NCI-H1105 (cell line): ENCODE measurements at places on chromosomes 11 and 22.
A peak's percentile ranks its signal among the peaks of the same experiment; 100 is the strongest.

DNA sequence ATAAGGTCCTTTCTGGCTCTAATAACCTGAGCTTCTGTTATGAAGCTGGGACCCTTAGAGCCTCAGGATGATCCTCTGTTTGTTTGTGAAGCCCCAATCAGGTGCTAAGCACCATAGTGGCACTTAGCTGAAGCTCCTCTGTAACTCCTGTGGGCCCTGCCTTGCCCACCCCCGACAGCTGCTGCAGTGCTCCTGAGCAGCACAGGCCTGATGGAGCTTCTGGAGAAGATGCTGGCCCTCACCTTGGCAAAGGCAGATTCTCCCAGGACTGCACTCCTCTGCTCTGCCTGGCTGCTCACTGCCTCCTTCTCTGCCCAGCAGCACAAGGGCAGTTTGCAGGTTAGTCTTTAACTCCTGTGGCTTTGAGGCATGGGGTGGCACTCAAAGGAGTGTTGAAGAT lies 19.0 kb upstream of the CCDC134 start:
- DNase-seq = no peak

GRCh38 chr11:96869207-96869606 lies 479.4 kb downstream of the JRKL start:
- DNase-seq = no peak

DNA sequence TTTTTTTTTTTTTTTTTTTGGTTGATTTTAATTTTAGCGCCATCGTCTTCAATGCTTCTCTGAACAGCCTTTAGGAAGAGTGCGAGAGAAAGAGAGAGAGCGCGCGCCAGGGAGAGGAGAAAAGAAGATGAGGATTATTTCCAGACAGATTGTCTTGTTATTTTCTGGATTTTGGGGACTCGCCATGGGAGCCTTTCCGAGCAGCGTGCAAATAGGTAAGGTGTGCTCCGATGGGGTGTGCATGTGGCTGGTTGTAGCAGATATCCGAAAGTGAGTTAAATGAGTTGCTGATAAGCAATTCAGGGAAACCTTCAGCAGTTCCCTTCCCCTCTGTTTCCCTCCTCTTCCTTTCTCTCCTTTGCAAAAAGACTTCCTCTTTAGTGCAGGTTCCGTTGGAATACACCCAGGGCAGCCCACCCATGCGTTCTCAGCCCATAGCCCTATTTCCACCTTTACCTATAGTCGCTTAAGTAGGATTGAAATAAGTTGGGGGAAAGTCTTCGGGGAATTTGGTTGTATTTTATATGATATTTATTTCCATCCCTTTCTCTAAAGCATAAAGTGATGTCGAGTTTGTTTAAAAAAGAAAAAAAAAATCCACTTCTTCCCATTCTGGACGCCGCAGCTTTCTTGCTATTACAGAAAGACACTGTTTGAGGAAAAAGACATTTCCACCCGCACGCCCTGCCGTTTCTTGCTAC lies 1.1 kb downstream of the GRIA4 start:
- DNase-seq = no peak

- no peak for DNase-seq
These were observed 2.8 kb downstream of the MALAT1 start for GRCh38 chr11:65501472-65502273.

DNA sequence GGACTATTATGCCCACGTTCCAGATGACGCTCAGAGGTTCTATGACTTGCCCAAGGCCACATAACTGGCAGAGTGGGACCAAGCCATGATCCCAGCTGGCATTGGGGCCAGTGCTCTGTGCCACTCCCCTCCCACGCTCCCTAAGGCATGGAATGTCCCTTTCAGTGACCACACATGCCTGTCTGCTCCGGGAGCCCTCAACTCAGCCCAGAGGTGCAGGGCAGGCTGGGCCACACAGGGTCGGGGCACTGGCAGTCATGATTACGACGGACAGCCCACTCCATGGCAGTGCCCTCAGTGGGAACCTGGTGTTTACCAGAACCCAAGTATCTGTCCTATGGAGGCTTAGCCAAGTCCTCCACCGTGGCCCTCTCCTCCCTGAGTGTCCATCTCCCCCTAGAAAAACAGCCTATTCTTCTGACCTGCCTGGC lies 10.0 kb downstream of the RHBDD3 start:
- no peak for DNase-seq

- DNase-seq = peak; percentile 37
These were observed 23.8 kb downstream of the LRRC10B start for GRCh38 chr11:61532134-61533038.

GRCh38 chr11:59842316-59842715 lies 3.0 kb downstream of the CBLIF start:
- DNase-seq = no peak

DNA sequence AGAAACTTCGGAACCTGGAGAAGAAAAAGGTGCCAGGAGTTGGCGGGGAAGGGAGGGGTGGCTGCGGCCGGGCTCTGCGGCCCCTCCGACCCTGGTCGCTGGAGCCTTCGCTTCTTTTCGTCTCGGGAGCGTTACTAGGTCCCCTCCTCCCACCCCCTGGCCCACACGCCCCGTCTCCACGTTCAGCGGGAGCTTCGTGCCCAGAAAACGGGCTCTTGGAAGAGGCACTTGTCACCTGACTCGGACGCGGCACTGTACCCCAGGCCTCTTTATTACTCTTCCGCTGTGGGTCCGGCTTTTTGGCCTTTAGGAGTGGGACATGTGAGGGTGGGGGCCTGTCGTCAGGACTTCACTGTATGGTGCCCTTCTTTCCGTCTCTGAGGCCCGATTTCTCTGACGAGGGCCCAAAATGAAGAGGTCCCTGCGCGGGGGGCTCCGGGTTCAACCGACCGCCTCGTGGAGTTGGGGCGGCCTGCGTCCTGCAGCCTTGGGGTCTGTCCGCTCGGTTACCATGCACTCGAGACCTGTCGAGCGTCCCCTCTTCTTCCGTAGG lies 1.2 kb downstream of the CAPRIN1 start:
- DNase-seq = peak; percentile 10

DNA sequence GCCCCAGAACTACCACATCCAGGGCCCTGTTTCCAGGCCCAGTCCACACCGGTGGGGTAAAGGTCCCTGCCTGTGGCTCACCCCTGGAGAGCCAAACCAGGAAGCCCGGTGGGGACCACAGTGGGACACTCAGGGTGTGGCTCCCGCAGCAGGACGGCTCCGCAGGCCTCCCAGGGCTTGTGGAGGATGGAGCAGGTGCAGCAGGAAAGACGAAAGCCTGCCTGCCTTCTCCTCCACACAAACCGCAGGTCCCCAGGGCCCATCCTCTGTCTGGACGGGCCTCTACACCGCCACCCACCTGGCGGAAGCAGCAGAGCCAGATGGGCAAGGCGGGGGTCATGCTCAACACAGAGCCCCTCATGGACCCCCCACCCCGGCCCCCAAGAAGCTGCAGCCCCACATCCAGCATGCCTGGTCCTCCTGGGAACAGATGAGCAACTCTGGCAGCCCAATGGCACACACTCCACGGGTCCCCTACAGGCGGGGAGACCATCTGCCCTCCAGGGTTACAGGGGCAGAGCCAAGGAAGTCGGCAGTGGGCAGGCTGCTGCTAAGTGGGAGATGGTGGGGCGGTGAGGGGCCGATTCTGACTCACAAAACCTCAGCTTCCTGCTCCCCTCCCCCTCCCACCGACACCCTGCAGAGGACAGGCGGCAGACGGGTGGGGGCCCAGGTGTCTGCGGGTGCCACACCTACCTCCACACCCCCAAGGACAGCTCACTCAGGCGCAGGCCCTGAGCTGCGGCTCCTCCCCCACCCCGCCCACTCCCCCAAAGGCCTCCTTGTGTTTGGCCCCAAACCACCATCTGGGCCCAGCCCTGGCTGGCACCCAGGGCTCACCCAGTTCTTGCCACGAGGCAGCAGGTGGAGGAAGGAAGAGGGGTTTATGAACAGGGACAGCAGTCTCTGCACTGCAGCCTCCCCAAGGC lies 5.2 kb downstream of the SBF1 start:
- no peak for DNase-seq

DNA sequence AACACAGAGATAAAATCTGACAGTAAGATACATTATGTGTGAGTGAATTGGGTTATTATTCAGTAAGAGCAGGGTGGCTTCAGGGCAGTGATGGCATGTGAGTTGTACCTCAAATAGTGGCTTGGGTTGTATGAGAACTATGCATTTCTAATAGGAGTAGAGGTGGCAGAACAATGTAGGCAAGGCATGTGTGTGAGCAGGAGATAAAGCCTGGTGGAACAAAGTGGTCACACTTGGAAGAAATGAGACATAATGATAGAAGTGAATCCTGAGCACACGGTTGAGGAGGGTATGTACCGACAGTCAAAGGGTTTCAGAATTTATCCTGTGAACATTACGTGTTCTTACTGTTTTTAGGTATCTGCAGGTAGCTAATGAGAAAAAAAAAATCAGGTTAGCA lies 159.3 kb downstream of the CASP12 start:
- DNase-seq = no peak

DNA sequence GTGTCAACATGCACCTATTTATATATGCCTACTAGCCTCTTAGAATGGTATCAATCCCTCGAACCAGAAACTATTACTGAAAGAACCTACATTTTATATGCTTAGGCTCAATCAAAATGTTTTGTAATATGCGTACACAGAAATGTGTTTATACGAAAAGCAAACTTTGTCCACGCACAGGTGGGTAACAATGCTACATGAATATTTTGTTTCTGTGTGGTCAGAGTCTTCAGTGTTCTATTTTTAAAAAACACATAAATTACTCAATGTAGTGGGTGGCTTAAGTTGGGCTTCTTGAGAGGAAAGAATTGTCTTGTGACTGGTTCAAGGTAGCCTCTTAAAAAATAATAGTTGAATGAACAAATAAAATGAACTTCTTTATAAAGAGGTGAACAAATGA lies 46.1 kb downstream of the SYTL2 start:
- no peak for DNase-seq

GRCh38 chr11:131855320-131855719 lies 484.9 kb downstream of the NTM start:
- no peak for DNase-seq

DNA sequence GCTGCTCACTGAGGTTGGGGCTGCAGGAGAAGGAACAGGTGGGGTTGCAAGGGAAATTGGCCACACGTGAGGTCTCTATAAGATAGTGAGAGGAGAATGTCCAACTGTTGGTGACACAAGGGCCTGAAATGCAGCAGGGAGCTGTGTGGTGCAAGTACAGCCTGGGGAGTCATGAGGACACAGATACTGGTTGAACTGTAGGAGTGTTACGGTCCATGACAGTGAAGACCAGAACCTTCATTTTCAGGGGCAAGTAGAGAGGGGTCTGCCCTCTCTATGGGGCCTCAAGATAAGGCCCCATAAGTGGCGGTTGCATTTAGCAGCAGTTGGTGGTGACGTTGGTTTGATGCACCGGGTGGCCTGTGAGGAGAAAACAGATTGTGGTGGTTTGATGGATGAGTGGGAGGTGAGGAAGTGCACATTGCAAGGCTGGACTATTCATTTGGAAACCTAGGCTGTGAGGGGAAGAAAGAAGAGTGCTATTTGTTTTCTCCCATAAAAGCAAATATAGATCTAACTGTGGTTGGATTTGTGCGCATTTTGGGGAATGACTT lies 39.4 kb downstream of the MICAL2 start:
- no peak for DNase-seq

GRCh38 chr11:1384199-1384970 lies 5.3 kb upstream of the BRSK2 start:
- DNase-seq = no peak

- DNase-seq = no peak
These were observed 965 bp upstream of the PAMR1 start for GRCh38 chr11:35526370-35526792.

- no peak for DNase-seq
These were observed 198.0 kb upstream of the FAT3 start for GRCh38 chr11:92026664-92027063.

DNA sequence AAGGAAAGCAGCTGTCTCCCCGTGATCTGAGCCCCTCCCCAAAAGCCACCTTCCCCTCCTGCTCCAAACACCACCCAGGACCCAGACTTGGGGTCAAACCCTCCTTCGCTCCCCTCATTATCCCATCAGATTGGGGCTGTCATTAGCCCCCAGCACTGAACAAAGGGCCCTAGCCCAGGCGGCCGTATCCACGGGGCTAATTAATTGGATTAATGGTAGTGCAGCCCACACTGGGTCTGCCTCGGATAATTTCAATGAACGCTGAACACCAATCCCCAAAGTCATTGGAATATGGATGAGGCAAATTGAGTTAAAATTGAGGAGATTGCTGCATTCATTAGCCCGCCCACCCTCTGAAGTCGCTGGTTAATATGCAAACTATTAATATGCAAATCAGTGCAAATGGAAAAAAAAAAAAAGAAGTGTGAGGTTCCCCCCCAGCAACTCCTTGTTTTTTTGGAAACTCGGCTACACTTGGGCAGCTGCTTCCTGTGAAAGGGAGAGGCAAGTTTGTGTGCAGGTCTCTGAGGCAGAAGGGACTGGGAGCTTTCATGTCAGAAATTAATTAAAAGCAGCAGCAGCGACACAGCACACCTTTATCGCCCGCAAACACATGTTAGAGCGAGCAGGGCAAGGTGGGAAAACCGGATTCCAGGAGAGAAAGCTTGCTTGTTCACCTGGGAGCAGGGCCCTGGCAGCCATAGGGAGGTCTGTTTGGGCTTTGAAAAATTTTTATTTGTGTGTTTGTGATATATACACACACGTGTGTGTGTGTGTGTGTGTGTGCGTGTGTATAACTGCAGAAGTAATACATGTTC lies 517.8 kb downstream of the MIAT start:
- DNase-seq = no peak

GRCh38 chr11:17256512-17256911 lies 20.0 kb upstream of the NUCB2 start:
- DNase-seq = no peak

DNA sequence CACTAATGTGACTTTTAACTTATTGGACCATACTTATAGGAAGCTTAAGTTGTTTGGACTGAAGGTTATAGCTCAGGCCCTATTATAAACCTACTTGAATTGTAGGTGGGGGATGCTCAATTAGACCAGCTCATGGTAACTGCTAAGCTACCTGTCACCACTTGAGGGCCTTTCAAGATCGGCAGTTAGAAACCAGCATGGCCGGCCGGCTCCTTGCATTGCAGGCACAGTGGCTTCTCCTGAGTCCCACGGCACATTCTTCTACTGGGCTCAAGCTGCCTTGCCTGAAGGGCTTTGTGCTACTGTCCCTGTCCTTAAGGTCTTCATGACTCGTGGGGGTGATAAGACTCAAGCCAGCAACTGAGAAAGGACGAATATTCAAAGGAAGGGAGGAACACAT lies 70.8 kb downstream of the TBC1D22A start:
- no peak for DNase-seq

DNA sequence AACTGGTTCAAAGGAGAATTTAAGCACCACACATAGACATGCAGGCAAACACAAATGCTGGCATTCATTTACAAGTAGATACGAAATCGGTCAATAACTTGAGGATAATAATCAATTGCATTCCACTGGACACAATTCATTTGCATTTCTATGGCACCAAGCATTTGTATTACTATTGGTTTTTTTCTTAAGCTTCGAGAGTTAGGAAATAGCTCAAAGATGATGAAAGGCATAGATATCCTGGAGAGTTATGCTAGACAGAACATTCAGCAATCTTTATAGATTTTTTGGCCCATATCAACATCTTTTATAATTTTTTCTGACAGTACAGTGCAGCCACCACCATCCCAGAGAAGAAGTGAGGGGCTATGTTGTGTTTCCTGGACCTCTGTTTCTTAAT lies 544.4 kb downstream of the MIAT start:
- DNase-seq = no peak

GRCh38 chr11:27650988-27651387 lies 49.3 kb downstream of the BDNF start:
- DNase-seq = no peak

GRCh38 chr11:35100013-35100383 lies 39.0 kb upstream of the CD44 start:
- DNase-seq = no peak
